NCI-H1092 treated with DMSO at 0.1 percent for 48 hours (cell line): ENCODE measurements at places on chromosomes 2 and 18.

GRCh38 chr18:45467945-45468344 is 147.3 kb upstream of the SLC14A2 start:
- DNase-seq, result no peak

GRCh38 chr18:44884431-44884830 is 203.7 kb downstream of the SETBP1 start:
- DNase-seq, result no peak

DNA sequence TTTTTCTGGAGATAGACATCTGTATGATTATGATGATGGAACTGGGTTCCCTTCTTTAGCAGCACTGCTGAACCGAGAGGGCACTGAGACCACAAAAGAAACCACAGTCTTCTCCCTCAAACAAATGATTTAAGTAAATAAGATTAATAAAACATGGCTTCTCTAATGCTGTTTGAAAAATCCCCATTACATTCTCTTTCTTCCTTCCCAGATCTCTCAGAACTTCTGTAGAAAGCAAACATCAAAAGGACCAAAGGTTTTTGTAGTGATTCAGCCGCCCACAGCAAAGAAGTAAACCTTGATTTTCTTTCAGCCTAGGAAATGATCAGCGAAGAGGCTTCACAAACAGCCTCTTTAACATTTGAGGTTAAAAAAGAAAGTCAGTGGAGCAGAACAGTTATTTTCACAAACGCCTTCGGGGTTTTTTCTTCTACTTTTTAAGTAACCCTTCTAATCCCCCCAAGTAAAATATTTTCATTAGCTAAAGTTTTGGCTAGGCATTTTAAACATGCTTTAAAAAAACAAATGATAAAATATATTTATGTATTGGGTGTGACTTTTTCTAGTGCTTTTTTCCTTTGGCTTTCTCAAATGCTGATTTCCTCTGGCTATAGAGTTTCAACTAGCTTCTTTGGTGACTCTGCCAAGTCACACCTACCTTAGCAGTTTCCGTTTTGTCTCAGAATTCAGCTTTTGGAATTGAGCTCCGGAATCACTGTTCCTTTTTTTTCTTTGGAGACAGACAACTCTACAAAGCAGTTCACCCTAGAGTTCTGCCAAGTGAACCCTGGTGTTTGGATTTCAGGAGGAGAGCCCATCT is 89.6 kb downstream of the UPP2 start:
- peak; percentile 43 for DNase-seq

DNA sequence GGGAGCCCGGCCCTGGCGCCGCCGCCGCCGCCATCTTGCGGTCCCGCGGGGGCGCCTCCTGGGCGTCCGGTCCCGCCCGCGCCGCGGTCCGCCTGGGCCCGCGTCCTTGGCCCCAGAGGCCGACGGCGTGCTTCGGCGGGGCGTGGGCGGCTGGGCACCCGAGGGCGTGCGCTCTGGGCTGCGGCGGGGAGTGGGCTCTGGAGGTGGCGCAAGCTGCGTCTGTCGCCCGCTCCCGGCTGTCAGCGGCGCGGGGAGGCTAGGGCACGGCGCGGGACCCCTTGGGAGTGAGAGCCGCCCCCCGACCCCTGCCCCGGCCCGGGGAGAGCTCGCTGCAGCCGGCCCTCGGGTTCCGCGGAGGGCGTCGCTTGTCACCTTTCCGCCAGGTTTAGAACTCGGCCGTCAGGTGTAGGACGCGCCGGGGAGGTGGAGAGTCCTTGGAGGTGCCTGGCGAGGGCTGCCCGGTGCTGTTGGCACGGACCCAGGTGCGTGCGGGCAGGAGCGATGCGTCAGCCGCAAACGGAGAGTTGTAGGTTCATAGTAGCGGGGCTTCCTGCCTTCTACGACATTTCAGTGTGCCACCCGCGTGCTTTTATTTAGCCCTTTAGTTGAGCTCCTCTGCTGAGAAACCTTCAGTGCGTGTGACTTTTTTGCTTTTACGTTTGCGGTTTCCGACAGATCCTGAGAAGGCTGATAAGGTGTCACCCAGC is 921 bp downstream of the VAPA start:
- DNase-seq, result peak; percentile 10

DNA sequence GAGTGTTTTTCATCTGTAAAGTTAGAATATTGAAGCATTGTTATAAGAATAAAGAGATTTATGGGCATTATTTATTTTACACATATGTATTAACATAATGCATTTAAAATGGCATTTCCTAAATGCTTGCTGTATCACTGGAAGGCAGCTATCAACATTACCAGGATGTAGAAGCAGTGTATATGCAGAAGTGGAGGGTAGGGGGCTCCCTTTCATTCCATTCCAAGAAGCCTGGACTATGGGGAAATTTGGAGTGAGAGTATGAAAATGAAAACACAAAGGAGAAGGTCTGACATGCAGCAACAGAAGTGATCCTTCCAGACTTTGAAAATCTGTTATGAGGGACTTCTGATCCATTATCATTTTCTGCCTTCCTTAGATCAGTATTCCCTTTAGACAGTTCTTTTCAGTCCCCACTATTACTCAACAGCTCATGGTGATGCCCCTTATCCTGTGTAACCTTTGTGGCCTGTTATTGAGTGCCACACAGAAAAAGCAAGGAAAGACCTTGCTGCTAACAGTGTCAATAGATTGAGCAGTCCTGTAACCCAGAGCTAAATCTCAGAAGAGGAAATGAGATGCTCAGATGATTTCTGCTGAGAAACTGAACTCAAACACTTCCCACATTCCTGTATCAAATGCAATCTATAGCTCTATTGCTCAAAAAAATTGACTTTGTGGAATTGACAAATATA is 216.6 kb downstream of the HNMT start:
- no peak for DNase-seq

GRCh38 chr2:42653908-42654445 is 85.5 kb downstream of the MTA3 start:
- DNase-seq, result no peak

DNA sequence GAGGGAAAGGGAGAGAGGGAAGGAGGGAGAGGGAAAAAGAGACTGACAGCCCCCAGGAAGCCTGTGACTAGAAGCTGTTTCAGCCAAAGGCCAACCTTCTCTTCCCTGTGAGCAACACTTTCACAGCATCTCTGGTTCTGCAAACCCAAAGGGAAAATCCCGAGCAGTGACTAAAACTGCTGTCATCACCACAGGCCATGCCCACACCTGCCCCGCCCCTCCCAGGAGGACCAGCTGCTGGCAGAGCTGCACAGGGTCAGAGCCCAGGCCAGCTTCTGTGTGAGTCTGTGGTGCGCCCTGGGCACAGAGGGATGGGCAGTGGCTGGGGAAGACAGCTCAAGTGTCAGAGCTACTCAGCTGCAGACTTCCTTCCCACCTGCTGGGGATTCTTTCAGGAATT is 64.9 kb upstream of the OTOS start:
- no peak for DNase-seq

DNA sequence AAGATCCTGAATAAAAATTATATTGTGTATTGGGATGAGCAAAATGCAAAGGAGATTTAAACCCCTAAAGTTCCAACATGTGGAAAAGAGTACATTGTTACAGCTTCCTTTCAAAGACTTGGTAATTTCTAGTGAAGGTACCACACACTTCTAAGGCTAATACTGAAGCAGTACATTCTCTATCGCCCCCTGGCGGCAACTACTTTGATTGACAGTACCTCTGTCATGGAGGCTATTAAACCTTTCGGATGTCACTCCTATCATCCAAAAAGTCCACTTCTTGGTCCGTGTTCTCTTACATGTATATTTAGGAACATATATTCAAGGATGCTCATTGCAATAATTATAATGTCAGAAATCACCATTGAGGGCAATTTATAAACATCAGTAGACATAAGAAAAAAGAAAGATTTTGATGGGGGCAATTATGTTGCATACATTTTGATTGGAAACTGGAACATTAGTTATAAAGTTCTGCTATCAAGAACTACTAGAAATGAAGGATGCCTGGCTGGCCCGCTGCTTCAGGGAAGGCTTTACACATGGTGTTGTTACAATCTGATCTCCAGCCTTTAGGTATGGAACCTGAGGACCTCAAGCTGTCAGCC is 601.6 kb downstream of the CPS1 start:
- DNase-seq, result peak; percentile 56

GRCh38 chr18:45275367-45276113 is 339.7 kb upstream of the SLC14A2 start:
- DNase-seq, result no peak

- no peak for DNase-seq
These were observed 64.7 kb upstream of the GLI2 start for GRCh38 chr2:120670771-120671480.

DNA sequence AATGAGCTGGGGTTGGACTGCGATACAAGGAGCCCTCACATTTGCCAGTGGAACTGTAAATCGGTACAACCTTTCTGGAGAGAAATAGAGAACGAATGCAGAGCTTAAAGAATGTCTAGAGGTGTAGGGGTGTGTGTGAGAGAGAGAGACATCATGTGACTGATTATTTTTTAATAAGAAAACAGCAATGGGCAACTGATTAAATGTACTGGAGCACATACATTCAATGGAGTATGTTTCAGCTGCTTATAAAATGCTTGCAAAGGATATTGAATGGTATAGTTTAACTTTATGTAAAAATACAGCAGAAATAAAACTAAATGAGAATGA is 391 bp upstream of the TMEM17 start:
- DNase-seq, result no peak

DNA sequence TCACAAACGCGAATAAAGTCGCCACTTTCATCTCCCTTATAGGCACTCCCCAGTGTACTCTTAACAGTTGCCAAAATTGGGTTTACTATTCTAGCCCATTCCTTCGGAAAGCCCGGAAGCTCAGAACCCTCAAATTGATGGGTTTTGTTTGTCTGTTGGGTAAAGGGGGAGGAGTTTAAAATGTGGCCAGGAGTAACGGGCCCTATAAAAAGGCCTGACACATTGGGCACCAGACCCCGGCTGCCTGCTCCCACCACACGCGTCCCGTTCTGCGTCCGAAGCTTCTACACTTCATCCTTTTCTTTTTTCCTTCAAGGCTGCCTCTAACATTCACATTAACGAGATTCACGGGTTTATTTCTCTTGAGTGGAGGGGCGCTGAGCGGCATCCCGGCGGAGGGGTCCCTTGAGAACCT is 837 bp downstream of the NHEJ1 start:
- no peak for DNase-seq

DNA sequence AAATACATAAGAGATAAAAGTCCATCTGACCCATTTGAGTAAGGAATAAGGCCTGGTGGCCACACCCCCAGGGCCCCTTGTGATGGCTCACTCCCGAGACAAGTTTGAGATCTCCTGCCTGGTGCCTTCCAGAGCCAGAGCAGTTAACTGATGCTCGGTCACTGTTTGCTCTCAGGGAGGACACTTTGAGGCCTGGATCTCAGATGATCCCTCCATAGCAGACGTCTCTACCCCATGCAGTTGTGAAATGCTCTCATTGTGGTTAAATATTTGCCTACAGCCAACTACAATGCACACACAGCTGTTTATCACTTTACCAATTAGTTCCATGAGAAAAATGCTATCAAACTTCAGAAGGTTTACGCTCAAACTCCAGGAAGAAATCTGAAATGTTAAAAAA is 12.3 kb downstream of the GYPC start:
- DNase-seq, result no peak

- DNase-seq, result no peak
These were observed 5.1 kb downstream of the DGUOK start for GRCh38 chr2:73931531-73932500.

- no peak for DNase-seq
These were observed 77.7 kb upstream of the WDR75 start for GRCh38 chr2:189363559-189363958.

- DNase-seq, result no peak
These were observed 50.5 kb downstream of the ADD2 start for GRCh38 chr2:70717431-70718038.

DNA sequence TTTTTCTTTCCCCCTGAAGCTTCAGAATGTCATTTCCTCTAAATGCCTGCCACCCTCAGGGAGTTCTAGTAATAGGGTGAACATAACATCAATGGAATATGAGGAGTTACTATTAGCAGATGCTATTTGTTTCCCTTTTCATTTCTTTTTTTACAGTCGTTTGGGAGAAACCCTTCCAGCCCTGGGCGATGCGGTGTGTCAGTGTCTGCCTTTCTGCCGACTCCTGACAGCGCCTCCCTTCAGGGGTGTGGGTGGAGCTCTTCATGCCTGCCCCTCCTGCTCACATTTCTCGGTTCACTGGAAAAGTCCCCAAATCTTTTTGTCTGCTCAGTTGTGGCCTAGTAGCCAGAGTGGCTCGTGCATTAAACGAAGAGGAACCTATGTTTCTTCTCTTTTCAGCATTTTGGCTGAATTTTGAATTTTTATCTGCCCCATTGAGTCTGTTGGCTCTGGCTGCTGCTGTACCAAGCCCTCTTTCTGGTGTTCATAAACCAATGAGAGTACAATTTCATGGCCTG is 72.3 kb downstream of the FMNL2 start:
- no peak for DNase-seq

- no peak for DNase-seq
These were observed 47.1 kb upstream of the ZFP36L2 start for GRCh38 chr2:43273529-43273928.

GRCh38 chr2:191976436-191976835 is 129.5 kb upstream of the CAVIN2 start:
- DNase-seq, result no peak

DNA sequence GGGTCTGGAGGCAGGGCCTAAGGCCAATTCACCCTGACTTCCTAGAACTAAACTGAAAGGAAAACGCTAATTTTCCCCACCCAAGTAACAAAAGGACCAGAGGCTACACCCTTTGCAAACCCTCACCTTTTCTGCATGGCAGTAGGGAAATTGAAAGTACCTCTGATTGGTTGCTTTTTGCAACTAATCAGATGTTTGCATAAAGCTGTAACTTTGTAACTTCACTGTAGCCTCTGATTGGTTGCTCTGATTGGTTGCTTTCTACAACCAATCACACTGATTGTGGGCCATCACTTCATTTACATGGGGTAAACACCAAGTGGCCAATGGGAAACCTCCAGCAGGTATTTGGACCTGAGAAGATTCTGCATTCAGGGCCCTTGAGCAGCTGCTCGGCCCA is 20.8 kb downstream of the EIPR1 start:
- no peak for DNase-seq

DNA sequence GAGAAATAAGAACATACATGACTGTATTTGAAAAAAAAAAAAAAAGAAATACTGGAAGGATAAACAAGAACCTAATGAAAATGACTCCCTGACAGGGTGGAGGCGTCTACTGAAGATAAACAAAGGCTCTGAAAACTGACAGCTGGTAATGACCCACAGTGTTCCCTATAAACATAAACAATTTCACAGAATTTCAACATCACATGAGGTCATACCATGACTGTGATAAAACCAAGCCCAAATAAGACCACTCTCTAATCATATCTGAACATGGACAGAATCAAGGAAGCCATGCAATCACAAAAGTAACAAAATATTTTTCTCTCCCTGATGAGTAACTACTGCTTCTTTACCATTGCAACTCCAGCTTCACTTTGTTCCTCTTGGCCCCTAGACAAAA is 159.3 kb downstream of the FAM124B start:
- no peak for DNase-seq

- no peak for DNase-seq
These were observed 3.3 kb upstream of the HJURP start for GRCh38 chr2:233857511-233858141.
